A172 (cell line): ENCODE measurements at places on chromosomes 12 and 14.
A peak's percentile ranks its signal among the peaks of the same experiment; 100 is the strongest.

DNA sequence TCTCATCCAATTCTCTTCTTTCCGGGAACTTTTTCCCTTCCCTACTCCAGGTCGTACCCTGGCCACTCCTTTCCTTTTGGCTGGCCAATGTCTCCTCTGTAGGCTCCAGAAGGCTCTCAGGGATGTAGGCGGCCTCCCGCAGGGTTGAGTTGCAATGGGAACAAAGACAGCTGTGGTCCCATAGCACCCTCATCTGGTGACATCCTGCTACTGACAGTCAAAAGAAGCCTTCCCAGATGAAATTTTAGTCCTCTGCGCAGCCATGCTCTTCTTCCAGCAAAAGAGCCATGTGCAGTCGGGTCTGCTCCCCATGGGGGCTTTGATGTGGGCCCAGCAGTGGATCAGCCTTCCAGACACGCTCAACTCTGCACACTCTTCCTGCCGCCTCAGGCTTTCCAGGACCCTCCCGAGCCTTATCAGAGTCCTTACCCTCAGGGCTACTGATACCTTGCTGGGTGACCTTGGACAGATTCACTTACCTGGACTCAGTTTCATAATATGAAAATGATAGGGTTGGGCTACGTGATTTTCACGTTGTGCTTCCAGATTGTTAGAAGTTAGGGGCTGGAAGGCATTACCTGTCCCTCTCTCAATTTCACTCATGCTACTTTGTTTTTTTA, 5.5 kb upstream of the CELA1 start:
- peak; percentile 35 for DNase-seq

DNA sequence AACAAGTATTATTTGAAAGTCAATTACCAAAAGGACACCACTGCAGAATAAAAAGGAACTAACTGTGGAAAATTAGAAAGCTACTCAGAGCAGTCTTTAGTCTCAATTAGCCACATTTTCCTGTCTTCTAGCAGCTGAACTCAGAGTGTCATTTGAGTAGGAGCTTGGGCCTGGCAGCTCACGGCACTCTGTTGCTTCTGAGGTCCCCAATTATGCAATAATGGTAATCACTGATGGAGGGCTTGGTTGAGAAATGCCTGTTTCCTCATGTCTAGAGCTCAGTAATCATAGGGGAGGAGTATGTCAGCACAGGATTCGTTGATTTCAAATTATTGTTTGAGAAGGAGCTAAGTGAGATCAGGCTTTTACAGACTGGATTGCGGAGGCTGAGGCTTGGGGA, 108.6 kb downstream of the VRK1 start:
- DNase-seq = no peak

GRCh38 chr12:52360663-52361271, 6.5 kb downstream of the KRT85 start:
- no peak for DNase-seq

GRCh38 chr14:104246401-104247335, 108.3 kb downstream of the KIF26A start:
- DNase-seq = no peak

GRCh38 chr14:92247947-92248346, 75.0 kb upstream of the SLC24A4 start:
- no peak for DNase-seq

DNA sequence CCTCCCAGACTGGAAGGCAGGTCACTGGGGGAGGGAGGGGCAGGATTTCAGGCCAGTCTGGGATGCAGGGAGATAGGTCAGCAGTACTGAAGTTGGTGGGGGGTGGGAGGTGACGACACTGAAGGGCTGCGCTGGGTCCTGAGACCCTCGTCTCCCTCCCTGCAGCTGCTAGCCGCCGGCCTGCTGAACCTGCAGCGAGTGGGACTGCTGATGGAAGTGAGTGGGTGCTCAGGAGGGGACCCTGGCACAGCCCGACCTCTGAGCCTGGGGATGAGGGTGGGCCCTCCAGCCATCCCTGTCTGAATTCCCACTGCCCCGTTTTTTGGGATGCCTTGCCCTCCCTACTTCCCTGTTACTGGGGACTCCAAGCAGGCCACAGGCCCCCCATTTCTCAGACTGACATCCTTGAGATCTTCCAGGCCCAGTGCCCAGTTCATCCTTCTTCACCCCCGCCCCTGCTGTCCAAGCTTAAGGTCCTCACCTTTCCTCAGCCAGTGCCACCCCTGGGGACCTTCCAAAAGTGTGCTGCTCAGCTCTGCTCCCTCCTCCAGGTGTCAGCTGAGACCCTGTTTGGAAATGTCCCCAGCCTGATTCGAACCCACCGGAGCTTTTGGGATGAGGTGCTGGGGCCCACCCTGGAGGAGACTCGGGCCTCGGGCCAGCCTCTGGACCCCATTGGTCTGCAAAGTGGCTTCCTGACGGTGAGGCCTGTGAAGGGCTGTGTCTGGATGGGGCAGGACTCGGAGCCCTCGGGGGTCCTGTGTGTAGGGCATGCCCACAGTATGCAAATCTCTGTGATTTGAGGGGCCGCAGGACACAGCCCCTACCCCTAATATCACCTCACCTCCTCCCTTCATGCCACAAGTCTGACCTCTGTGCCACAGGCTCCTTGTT, 5.5 kb downstream of the PLEKHG6 start:
- no peak for DNase-seq

- DNase-seq = no peak
Measured at GRCh38 chr12:32877601-32878459, 18.7 kb downstream of the PKP2 start.

DNA sequence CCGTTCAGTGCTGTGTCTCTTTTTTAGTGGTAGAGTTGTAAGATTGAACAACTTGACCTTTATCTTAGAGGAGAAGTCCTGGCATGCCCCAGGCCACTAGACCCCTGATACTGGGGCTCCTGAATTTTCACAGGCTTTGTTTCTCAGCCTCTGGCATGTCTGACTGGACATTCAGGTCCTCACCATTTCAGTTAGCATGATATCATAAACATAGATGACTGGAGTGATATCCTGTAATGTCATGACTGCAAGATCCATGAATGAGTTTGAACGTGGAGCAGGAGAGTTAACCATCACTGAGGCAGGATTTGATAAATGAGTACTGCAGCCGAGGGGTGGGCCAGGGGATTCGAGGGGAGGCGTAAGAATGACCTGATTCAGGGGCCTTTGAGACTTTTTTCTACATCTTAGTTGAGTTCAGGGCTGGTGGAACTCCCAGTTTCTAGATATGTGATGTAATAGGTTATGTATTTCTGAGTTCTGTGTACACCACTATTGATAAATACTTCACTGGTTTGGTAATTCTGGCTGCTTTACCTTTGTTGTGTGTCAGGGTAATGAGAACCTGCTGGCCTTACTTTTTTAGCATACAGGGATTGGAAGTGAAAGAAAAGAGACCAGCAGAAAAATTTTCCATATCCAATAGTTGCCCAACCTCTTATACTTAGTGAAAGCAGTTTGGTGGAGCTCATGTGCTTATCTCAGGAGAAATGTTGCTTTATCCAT, 217.0 kb downstream of the SYNE2 start:
- DNase-seq = no peak
